Choroid plexus epithelial cell (primary cell): ENCODE measurements at places on chromosomes 2 and 18.

DNA sequence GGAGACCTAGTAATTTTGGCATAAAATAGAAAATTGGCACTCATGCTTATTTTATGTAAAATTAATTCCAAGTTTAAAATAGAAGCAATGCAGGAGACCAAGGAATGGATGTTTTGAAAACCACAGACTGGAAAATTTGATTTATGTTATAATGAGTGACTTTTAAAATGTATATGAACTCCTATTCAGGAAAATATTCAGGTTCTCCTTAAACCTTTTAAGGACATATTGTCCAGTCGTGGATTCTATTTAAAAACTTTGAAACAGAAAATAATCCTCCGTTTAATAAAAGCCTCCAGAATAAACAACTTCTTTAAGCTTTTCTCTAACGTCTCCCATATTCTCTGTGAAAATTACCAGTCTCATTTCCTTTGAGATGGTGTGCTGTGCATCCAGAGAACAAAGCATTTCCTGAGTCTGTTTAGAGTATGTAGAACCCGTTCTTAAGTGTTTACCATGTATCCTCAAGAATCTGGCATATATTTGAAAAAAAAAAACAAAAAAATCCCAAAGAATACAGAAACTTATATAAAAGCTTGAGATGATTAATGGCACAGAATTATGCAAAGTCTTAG lies 8.6 kb upstream of the YES1 start:
- no peak for DNase-seq

- no peak for DNase-seq
These were observed 22.8 kb upstream of the VPS4B start for GRCh38 chr18:63445037-63445436.

GRCh38 chr2:191049728-191050639 lies 36.0 kb upstream of the STAT1 start:
- DNase-seq = peak; percentile 82

DNA sequence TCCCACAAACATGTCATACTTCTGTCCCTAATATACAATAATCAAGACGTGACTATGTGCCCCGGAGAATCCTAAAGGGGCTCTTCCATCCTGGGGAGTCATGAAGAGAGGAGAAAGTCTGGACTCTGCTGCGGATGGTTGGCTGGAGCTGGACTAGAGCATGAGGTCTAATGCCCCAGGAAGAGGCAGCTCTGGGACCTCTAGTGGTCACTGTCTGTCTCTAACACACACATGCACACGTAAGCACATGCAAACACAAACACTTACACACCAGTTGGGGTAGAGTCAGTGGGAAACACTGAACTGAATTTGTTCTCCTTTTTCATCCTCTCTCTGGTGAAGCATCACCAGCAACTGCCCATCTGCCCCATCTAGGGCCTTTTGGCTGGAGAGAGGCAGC lies 271.6 kb downstream of the TDRD15 start:
- DNase-seq = peak; percentile 2

- peak; percentile 45 for DNase-seq
These were observed 143.7 kb downstream of the ATL2 start for GRCh38 chr2:38233231-38233983.

- DNase-seq = peak; percentile 70
These were observed 24.7 kb upstream of the TOGARAM2 start for GRCh38 chr2:28956415-28956826.

DNA sequence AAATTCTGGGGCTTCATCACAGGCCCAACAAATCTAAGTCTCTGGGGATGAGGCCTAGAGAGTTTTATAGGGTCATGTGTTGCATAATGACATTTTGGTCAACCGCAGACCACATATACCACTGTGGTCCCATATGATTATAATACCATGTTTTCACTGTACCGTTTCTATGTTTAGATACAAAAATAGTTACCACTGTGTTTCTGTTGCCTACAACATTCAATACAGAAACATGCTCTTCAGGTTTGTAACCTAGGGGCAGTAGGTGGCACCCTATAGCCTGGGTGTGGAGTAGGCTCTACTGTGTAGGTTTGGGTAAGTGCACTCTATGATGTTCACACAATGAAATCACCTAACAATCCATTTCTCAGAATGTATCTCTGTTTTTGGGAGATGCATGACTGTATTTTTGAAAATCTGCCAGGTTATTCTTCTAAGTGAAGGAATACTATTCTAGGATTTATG lies 485.2 kb downstream of the PTPRM start:
- DNase-seq = no peak

DNA sequence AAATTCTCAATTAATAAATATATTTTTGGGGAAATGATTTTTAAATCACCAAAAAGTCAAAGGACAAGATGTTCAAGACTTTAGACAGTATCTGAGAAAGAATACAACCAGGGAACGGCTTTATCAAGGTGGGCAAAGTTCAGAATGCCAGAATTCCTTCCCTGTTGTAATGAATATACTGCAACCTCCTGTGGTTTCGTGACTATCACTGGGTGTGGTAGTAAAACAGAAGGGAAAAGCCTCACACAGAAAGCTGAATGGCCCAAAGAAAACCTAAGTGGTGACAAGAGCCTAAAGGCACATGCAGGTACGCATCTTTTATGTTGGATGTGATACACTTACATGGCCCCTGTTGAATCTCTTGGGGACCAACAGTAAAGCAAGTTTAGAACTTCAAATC lies 37.1 kb downstream of the MBD2 start:
- DNase-seq = no peak

DNA sequence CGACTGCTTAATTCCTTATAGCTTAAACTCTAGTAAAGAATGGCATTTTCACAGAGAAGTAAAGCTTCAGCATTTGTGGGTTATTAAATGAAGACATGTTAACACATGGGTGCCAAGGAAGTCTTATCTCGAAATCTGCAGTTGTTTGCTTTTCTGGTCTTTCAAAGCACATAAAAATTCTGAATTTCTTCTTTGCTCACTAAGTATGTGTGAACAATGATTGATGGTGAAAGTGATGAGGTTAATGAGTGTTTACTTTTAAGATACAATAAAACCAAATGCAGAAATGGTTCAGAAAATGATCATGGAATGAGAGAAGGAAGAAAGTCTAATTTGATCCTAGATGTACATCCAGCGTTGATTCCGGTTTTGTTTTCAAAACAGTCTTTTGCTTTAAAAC lies 234.6 kb upstream of the RAB12 start:
- DNase-seq = no peak

DNA sequence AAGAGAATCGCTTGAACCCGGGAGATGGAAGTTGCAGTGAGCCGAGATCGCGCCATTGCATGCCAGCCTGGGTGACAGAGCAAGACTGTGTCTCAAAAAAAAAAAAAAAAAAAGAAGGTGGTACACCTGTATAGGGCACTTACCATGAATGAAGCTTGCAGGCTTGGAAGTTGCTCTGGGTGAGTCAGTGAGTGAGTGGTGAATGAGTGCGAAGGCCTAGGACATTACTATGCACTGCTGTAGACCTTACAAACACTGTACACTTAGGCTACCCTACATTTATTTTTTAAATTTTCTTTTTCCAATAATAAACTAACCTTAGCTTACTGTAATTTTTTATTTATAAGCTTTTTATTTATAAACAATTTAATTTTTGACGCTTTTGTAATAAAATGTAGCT lies 78.4 kb upstream of the ATG16L1 start:
- no peak for DNase-seq

DNA sequence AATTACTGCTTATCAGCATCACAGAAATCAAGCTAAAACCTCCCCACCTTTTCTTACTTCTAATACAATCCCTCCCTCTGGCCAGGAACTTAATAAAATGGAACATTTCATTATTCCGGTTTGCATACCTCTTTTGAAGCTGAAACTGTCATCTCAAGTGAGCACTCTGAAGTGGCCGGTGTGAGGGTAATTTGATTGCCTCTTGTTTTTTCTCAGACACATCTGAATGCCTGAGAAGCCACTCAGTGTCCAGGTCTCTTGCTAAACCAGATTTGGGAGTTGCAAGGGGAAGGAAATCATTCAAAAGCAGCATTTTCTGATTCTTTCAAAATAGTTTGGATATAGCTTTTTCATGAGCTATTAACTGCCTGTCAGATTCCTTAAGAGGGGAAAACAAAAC lies 190.3 kb downstream of the C1D start:
- no peak for DNase-seq

GRCh38 chr18:76983613-76984051 lies 149.0 kb downstream of the MBP start:
- no peak for DNase-seq

- no peak for DNase-seq
These were observed 195.6 kb upstream of the POU3F3 start for GRCh38 chr2:104658144-104658835.

- DNase-seq = no peak
These were observed 21.9 kb downstream of the GALNT3 start for GRCh38 chr2:165772183-165772582.

DNA sequence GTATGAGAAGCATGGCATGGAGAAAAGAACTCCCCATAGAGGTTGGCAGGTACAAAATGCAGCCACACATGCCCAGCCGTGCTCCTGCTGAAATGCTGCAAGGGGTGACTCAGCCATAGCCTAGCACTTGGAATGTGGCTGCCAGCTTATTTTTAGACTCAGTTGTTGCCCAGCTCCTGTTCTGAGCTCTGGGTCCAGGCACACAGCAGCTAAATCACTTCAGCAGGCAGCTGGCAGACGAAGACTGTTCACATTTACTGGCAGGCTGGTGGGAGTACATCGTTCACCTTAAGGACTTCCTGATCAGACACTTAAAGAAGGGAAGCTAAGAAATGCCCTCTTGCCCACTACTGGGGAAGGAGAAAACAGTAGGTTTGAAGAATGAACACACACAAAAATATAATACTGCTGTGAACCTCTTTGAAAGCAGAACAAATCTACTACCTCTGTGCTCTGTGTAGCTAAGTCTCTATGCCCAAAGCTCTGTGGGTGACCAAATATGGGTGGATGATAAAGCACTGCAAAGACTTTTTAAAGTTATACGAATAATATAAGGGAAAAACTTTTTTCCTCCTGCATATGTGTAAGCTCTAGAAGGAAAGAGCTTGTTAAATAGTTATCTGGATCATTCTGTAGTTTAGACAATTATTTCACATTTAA lies 146.1 kb downstream of the LNPK start:
- DNase-seq = no peak

DNA sequence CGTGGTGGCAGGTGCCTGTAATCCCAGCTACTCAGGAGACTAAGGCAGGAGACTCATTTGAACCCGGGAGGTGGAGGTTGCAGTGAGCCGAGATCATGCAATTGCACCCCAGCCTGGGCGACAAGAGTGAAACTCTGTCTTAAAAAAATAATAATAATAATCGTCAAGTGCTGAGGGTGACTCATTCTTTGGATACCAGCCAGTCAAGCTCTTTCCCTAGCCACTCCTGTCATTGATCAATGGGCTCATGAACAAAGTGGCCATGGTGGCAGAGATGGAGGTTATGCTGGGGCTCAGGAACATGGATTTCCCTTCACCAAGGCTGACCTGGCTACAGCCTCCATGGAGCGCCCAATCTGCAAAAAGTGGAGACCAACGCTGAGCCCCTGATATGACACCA lies 94.5 kb upstream of the HAAO start:
- DNase-seq = peak; percentile 46

DNA sequence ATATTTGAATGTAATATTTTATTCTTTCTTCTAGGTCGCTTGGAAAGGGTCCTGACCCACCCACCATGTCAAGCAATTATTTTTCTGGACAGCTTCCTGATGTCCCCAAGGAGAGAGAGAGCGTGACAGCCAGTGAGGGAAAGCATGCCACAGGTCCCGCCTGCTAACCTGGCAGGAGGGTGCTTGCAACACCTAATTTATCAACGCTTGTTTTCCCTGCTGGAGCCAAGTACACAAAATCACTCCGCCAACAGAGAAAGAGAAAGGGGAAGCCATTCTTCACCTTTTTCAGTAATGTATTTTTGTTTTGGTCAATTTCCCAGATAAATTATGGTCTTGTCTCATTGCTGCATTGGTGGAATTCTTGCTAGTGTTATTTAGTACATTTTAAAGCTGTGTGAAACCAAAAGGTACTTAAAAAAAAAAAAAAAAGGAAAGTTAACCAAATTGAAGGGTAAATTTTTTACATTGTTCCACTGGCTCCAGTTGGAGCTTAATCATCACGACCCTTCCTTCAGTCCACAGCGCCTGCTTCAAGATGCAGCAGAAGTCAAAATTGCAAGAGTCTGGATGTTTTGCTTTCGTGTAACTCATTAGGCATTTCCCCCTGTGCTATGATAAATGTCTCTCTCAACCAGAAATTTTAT lies 88.5 kb upstream of the COPS8 start:
- peak; percentile 27 for DNase-seq

DNA sequence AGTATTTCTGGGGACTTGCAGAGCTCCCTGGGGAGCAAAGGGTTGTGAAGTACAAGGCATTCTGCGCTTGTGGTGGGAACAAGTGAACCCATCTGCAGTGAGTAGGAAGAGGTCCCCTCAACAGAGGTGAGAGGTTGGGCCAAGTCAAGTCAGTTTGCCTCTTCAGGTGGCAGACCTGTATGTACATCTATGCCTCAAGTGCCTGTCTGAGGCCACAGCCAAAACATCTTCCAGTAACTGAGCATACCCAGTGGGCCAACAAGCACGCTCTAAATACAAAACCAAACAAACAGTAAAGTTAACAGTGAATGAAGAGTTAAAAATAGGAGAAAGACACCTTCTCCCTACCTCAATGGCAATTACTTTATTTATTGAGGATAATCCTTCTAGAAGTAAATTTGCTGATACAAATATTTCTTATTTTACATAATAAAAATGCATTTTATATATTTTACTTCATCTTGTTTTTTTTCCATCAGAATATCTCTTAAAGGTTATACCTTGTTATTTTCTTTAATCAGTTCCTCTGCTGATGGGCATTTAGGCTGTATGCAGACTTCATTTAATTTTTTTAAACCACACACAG lies 2.5 kb downstream of the GYPC start:
- no peak for DNase-seq

- DNase-seq = peak; percentile 88
These were observed 38.1 kb upstream of the B4GALT6 start for GRCh38 chr18:31722369-31722957.

DNA sequence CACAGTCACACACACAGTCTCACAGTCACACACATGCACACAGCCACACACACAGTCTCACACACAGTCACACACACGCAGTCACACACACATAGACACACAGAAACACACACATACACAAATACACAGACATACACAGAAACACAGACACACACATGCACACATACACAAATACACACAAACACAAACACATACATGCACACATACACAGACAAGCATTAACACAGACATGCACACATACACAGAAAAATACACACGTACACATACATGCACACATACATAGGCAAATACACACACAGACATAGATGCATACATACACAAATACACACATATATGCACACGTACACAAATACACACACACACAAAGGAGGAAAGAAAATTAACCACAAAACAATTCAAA lies 150.5 kb downstream of the ALK start:
- no peak for DNase-seq

- DNase-seq = no peak
These were observed 130.7 kb downstream of the MREG start for GRCh38 chr2:215882689-215883088.

- no peak for DNase-seq
These were observed 568.1 kb downstream of the KCNJ3 start for GRCh38 chr2:155266583-155266982.

- DNase-seq = no peak
These were observed 88.6 kb upstream of the GPC1 start for GRCh38 chr2:240346753-240347372.
